Foreskin fibroblast (primary cell): ENCODE measurements at places on chromosomes 4 and X.

GRCh38 chr4:7642741-7643458, 208.2 kb upstream of the PSAPL1 start:
- no peak for DNase-seq

DNA sequence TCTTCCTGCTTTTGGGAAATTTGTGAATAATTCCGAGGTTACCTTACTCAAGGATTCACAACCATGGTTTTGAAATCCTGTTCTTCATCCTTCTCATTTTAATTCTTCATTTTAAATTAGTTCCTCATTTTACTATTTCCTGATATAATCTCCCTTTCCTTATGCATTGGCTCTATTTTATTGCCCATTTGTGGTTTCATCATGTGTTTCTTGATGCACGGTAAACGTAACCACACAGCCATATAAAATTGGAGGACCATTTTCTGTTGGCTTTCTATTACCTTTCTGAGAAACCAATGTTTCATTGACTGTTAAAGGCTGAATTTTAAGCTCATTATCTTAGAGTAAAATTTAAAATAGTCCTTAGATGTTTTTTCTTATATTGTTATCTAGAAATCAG, 100.3 kb upstream of the NDST4 start:
- DNase-seq = no peak

DNA sequence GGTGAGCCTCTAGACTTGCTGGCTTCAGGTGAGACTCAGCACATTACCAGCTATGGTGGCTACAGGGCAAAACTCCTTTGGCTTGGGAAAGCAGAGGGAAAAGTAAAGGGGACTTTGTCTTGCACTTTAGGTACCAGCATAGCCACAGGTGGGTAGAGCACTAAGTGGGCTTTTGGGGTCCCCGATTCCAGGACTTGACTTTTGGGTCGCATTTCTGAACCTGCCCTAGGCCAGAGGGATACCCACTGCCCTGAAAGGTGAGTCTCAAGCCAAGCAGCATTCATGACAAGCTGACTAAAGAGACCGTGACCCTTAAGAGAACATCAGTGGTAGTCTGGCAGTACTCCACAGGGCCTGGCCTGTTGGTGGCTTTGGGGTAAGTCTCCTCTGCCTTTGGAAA, 224.8 kb downstream of the CFAP299 start:
- no peak for DNase-seq

GRCh38 chr4:11042760-11043159, 358.2 kb upstream of the CLNK start:
- DNase-seq = no peak

DNA sequence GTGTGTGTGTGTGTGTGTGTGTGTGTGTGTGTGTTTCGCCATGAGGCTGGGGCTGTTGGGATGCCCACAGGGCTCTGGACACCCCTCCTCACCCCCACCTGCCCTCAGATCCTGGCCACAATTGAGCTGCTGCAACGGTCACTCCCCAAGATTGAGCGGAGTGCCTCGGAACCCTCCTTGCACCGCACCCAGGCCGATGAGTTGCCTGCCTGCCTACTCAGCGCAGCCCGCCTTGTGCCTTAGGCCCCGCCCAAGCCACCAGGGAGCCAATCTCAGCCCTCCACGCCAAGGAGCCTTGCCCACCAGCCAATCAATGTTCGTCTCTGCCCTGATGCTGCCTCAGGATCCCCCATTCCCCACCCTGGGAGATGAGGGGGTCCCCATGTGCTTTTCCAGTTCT, 10.2 kb downstream of the ARAF start:
- no peak for DNase-seq

DNA sequence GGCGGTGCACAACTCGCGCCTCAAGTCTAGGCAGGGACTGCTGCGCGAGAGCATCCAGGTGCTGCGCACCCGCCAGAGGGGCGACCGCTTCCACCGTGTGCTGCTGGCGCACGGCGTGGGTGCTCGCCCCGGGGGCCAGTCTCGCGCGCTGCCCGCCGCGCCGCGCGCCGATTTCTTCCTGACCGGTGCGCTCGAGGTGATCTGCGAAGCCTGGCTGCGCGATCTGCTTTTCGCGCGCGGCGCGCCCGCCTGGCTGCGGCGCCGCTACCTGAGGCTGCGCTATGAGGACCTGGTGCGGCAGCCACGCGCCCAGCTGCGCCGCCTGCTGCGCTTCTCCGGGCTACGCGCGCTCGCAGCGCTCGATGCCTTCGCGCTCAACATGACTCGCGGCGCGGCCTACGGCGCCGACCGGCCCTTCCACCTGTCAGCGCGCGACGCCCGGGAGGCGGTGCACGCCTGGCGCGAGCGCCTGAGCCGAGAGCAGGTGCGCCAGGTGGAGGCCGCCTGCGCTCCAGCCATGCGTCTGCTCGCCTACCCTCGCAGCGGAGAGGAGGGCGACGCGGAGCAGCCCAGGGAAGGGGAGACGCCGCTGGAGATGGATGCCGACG, 1.3 kb downstream of the CHST7 start:
- DNase-seq = peak; percentile 55

DNA sequence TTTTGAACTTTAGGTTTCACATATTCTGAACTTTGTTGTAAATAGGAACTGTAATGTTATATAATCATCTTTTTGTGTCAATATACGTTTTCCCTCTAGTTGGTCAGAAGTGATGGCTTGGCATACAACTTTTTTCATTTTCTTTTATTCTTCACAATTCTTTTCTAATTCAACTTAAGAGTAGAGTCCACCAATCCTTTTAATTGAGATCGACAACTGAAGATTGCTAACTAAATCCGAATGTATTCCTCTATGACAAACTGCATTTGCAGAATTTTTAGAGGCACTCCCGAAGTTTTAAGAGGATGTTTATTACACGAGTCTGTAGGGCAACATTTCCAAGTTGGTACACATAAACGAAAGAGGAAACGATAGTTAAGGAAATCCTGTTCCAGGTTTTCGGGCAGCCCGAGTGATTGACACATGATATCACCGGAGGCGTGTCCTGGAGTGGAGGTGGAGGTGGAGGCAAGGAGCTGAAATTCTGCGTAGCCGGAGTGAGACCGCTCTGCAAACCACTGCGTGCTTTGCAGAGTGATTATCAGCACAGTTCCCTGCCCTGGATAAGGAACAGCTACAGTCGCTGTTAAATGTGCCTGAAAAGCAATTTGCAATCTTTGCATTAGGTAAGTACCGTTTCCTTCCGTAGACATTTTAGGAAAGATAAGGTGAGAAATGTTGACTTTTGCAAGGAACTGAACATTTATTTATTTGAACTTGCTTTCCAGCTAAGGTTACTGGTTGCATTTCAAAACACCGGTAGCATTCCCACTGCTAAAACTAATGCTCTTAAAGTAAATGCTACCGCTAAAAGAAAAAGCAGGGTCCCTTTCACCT, at the start of gene SPRY1:
TSS of gene SPRY1 (plus strand) at position 489 of the 837 bp plus-strand sequence. CDS start 4,797 bp downstream, outside the sequence.
- peak; percentile 91 for DNase-seq

DNA sequence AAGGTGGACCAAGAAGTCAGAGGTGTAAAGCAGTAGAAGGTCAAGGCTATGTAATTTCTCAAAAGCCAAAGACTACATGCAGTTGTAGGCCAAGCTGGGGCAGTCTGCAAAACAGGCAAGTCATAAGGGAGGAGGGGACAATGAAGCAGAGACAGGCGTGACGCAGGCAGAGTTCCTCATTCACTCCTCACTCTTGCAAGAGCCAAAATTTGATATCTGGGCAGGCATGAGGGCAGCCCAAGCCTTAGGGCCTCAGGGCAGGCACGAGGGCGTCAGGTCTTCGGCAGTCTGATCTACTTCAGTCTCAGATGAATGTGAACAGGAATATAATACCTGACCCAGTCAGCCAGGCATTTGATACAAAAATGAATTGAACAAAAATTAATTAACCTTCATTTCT, 86.4 kb upstream of the AGA start:
- no peak for DNase-seq

DNA sequence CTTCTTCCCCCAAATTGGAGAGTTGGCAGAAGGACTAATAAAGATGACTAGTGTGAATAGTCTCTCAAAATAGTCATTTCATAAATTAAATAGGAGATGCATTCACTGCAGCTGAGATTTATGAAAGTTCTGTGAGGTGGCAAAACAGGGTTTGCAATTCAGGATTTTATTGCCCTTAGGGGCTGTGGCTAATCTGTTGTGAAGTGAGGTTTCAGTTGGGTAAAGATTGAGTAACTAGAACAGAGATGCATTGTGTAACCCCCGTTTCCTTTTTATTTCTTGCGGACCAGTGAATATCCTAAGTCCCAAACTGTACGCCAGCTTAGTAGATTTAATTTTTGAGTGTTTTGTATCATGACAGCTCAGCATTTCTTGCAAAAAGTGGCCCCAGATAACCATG, 16.2 kb upstream of the SCRG1 start:
- DNase-seq = peak; percentile 41

DNA sequence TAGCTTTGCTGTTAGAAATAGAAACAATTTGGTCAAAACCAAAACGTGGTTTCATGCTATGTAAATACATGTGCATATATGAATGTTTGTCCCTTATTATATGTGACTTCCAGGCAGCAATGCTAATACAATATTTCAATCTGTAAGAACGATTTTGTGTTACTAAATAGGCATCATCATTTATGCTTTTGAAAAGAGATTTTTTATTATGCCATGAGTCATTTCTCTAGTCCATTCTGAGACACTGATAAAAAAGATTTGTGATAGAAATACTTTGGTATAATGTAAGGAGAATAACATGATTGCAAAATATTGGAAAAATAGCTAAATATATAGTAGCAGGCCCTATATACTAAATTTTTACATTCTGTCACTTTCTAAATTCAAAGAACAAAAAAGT, 28.9 kb downstream of the SYNPO2 start:
- peak; percentile 26 for DNase-seq

DNA sequence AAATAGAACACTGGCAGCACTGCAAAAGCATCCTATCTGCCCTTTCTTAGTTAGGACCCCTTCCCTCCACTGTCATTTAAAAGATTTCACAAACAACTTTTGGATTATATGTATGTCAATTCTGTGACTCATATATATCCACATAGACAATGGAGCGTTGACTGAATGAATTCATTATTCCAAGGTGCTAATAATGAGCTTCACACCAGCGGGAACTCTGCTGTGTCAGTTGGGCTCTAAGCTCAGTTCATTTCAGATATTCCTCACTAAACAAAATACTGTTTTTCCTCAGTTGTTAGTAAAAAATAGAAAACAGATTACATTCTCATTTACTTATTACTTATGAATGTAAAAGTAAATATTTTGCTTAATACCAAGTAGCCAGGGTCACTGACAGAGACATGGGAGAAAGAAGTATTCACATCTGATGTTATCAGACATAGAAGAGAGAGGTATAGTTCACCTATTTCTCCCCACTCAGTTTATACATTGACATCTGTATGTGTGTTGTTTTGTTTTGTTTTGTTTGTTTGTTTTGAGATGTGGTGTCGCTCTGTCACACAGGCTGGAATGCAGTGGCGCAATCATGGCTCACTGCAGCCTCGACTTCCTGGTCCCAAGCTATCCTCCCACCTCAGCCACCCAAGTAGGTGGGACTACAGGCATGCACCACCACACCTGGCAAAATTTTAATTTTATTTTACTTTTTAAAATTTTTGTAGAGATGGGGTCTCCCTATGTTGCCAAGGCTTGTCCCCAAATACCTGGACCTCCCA, 10.9 kb downstream of the NFKB1 start:
- no peak for DNase-seq

GRCh38 chr4:42401171-42401570, 3.9 kb downstream of the SHISA3 start:
- no peak for DNase-seq

- DNase-seq = peak; percentile 57
Measured at GRCh38 chr4:135508006-135508714, 1306.6 kb upstream of the PABPC4L start.
